A549 treated with Mapracorat at 1 μM for 4 hours (cell line): ENCODE measurements at places on chromosomes 4 and X. TPM values are rescaled to one million over a fixed set of nuclear protein-coding genes. Genes with fewer than 3 reads are reported as not detected.

The KLB gene
- 0.08 to 0.16 TPM (median 0.13 TPM) in 5 replicates for total RNA-seq

The SASH3 gene
- total RNA-seq, result not detected in 5 replicates

The CENPI gene
- 9.3 to 15.5 TPM (median 14.3 TPM) in 5 replicates for total RNA-seq

The RBMXL3 gene
- total RNA-seq, result not detected in 5 replicates
